NCI-H1436 (cell line): ENCODE measurements at places on chromosomes 7 and 10.

DNA sequence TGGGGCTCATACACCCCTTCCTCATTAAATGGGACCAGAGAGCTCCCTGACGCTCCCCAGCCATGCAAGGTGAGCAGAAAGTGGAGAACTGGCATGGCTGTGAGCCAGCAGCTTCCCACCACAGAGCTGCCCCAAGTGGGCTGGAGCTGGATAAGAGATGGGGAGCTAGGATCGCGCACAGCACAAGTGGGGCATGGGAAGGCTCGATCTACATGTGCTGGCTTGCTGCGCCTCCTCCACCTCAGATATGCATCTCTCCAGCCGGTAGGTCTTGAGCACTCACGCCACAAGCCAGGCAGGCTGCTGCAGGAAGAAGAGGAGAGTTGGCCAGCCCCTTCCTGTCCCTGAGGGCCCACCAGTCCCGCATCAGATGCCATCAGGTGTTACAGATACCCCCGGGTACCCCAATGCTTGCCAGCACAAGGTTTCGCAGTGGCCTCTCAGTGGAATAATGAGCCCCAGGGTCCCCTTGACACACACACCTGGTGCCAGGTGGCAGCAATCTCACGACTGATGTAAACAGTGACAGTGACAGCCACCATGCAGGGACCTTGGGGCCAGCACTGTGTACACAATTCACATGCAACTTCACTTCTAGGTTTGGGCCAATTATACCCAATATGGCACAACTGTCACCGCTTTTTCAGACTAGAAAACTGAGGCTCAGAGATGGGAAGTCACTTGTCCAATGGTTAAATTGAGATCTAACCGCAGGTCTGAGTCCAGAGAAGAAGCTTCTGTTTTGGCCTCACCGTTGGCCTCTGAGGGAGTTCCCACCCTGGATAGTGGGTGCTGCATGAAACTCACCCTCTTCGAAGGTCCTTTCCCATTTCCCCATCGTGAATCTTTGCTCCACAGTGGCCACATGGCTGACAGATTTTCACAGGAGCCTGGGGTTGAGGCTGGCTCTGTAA, 79.3 kb downstream of the OAT start:
- DNase-seq = peak; percentile 22

- no peak for DNase-seq
These were observed 38.4 kb downstream of the BAMBI start for GRCh38 chr10:28715757-28716156.

- DNase-seq = no peak
These were observed 199.9 kb upstream of the IMMP2L start for GRCh38 chr7:111762211-111762610.

DNA sequence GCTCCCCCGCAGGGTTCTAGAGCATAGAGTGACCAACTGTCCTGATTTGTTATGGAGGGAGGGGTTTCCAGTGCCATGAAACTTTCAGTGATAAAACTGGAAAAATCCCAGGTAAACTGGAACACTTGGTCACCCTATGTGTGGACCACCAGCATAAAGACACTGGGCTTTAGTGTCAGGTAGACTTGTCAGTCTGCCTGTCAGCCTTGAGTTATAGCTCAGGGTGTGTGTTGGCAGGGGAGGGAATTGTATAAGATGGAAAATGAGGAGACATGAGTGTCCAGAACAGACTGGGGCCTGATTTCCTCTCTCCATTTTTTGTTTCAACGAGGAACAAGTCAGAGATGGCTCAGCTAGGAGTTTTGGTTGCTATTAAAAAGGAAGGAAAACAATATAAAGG, 10.2 kb upstream of the EFCAB10 start:
- DNase-seq = no peak

DNA sequence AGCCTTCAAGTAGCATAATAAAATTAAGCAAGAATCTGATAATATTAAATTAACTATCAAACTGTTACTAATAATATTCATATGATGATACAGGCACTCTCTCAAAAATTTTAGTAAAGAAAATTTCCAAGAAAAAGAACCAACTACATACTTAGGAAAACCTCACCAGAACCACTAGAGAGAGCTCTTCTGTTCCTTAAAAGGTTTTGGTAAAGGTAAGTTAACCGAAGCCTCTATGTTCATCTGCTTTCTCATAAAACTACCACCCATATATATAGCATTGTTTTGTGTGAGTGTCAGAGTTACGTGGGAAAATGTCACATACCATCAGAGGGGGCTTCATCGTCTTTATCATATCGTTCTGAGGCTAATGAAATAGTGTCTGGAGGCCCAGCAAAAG, 20.7 kb downstream of the SKAP2 start:
- no peak for DNase-seq

DNA sequence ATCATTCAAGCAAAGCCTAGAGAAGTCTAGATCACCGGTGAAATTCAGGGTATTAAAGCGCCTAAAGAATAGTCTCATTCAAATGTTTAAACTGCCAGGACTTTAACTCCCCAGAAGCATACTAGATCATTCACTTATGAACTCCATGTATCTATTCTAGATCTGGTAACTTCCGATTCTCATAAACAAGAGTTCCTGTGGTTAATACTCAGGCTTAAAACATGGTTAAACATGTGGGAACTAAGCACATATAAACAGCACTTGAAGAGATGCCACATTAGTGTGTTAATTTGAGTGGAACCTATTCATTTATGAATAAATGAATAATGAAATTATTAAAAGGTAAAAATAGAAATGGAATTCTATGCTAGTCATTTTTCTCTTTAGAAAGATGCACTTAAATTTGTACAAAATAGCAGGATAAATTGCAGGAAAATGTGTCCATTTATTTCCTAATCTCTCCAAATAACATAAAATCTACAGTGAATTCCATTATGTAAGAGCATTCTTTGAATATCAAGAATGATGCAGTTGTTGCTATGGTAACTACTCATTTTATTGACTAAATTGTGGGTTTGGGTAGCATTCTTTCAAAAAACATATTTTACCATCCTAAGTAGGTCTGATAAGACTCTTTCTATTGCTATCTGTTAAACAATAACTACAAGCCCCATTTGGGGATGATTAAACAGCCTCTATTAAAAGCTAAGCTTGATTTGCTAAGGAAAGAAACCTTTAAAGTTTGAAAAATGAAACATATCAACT, 147.6 kb upstream of the TMEM168 start:
- no peak for DNase-seq

DNA sequence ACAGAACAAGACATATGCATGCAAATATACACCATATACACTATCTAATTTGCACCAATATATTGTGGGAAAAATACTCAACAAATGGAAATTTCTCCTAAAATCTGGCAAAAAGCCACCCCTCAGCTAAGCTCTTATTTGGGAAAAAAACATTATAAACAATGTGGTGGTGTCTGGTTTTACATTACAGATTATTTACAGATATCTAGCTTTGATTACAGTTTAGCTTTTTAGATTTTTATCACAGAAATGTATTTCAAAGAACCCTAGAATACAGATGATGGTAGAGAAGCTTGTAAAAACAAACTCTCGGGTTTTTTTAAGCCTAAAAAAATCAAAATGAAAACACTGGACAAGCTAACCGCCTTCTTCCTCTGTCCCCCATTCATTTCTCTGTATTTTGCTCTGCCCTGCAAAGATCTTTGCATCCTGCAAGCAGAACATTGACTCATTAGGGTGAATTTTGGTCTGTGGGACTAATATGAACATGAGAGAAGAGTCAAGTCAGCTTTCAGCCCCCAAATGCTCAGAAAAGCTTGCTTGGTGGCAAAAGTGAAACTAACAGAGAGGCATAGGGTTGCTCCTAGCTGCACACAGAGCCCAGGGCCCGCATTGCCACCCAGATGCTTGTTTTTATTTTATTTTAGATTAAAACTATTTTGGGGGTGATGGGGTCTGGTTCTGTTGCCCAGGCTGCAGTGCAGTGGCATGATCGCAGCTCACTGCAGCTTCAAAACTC, 88.8 kb upstream of the LYZL1 start:
- DNase-seq = no peak

DNA sequence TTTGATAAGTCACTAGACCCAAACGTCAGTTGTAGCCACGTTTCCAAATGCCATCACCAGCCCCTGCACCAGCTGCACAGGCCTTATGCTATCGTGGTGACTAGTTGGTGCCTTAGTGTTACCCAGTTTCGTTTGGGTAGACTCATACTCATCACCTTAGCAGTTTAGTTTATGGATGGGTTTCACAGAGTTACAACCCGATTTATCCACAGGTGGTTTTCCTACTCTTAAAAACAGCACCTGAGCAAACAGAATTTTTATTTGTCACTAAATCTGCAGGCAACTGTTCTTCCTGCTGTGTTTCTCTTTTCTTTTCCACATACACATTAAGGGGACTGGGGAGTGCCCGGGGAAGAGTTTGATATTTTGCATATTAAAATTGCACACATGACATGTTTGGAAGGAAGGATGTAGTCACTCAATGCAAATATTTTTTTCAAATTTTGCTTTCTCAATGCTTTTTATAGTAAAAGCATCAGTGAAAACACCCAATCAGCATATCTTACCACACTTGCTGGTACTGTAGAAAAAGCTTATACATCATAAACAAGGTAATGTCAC, 41.6 kb downstream of the PDSS1 start:
- DNase-seq = no peak

DNA sequence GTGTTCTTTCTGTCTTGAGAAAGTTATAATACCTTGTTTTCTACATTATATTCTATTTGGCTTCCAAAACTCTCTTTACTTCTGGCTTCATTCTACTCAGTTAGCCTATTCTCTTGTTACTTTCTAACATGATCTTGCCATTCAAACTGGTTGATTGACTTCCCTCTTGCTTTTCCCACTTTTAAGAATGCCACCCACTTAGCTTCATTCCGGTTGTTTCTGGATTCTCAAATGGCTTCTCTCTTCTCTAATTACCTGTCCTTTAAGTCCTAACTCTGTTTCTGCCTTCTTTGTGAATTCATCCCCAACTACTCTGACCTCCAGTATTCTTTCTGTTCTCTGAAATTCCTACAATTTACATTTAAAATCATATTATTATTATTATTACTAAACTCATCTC, 52.0 kb downstream of the ANKIB1 start:
- no peak for DNase-seq

GRCh38 chr7:16926283-16926682, 44.5 kb upstream of the AGR3 start:
- no peak for DNase-seq

- no peak for DNase-seq
These were observed 103.5 kb downstream of the LHFPL3 start for GRCh38 chr7:104431930-104432329.

GRCh38 chr7:29564496-29565223, 1.0 kb downstream of the PRR15 start:
- no peak for DNase-seq

- DNase-seq = no peak
These were observed 125.9 kb downstream of the TRRAP start for GRCh38 chr7:99004216-99004615.

DNA sequence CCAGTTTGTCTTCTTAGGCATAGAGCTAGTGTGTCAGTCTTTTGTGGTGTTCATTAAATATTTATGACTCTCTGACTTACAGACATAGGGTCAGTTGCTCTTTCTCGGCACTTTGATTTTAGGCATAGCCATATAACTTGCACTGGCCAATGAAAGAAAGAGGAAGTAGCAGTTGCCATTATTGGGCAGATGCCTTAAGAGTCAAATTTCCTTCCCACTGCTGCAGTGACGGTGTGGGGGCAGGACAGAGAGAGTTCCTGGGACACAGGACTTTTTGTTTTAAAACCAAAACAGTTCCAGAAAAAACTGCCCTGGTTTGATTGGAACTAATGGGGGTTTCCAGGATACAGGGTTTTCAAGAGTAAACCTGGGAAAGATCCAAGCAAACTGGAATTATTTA, 60.2 kb upstream of the PHF14 start:
- no peak for DNase-seq

DNA sequence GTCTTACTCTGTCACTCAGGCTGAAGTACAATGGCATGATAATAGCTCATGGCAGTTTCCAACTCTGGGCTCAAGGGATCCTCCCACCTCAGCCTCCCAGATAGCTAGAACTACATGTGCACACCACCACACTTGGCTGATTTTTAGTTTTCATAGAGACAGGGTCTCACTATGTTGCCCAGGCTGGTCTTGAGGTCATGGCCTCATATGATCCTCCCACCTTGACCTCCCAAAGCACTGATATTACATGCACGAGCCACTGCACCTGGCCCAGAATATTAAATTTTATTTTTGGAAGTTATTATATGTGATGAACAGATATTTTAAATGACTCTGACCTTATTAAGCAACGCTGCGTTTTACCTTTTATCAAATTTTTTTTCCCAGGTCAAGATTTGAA, 94.4 kb downstream of the PODXL start:
- DNase-seq = no peak

GRCh38 chr10:34303022-34303421, 512.1 kb downstream of the PARD3 start:
- DNase-seq = no peak

DNA sequence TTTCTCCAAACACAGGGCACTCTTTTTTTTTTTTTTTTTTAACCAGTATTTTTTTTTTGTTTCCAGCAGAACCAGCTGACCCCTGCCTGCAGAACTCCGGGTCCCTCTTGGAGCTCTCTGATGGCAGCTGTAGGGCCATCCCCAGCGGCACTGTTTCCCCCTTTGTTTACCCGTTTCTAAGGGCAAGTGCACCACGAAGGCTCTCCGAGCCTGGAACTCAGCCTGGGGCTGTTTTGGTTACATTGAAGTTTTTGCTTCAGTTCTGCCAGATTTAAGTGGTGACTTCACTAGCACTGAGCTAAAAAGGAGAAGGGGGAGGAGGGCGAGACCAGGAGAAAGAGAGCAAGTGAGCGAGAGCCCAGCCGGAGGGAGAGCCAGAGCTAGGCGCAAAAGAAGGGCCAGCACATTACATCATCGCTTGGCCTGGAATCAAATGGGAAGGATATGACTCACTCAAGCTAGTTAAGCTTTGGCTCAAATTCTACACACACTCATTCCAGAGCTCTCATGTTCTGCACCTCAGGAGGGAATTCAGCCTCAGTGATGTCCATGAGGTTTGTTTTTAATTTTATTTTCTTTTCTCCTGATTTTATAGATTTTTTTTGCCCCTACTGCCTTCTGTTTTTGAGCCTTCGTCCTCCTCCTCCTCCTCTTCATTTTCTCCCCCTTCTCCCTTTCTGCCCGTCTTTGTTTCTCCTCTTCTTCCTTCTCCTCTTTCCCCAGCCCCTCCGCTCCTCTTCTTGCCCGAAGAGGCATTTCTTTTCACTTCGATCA, 272.3 kb downstream of the TRIL start:
- DNase-seq = peak; percentile 65

GRCh38 chr7:99191869-99192596, 15.9 kb downstream of the KPNA7 start:
- no peak for DNase-seq

DNA sequence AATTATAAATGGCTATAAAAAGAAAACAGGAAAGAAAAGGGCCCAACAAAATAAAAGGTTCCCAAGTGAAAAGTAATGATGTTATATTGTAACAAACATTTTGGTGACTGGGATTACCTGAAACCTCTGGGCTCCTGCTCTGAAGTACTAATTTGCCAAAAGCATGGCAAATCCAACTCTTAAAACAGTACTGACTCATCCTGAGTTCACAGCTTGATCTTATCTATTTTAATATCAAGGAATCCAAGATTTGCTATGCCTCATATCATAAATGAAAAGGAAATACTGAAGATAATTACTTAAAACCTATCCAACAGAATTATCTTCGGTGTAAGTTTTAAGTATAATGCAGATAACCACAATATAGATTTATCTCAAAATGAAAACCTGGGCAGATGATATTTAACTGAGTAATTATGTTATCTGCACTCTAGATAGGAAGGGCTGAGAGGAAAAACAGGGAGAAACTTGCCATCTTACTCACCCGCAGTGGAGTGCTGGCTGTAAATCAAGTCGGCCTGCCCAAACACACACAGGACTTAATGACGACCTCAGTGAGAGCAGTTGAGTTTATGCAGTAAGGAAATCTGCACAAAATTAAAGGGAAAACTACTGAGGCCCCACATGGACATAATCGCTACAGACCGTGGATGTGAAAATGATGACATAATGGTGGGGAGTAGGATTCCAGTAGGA, 48.4 kb downstream of the MPP7 start:
- no peak for DNase-seq
